NCI-H1105 treated with DMSO at 0.1 percent for 48 hours (cell line): ENCODE measurements at places on chromosomes 5 and 9.

GRCh38 chr5:139082813-139083498 lies 115.2 kb downstream of the SIL1 start:
- DNase-seq = no peak

DNA sequence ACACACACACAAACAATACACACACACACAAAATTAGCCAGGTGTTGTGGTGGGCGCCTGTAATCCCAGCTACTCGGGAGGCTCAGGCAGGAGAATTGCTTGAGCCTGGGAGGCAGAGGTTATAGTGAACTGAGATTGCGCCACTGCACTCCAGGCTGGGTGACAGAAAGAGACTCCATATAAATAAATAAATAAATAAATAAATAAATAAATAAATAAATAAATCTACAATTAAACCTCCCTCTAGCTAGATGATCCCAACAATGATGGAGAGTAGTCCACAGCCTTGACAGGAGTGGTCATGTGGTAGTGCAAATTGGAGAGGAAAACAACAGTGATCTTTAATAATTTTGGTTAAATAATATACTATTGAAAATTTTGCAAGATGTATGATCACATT lies 1739.0 kb upstream of the C9orf72 start:
- DNase-seq = no peak

DNA sequence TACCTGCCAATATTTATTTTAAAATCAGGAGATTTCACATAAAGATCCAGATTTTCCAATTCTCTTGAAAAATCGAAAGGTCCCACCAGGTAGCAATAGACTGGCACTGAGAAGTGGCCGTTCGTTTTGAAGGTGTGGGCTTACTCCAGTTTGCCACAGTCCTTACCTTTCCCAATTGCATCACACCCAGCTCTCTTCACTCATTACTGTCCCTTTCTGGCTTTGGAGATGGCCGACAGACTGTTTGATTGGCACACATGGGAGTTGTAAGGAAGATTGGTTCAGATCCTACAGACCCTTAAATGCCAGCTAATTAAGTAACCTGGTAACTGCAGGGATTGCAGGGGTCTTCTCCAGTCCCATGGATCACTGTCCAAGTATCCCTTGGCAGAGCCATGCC lies 68.7 kb upstream of the LARP1 start:
- DNase-seq = no peak

GRCh38 chr5:90569084-90569483 lies 10.5 kb downstream of the ADGRV1 start:
- no peak for DNase-seq

GRCh38 chr5:132369474-132370180 lies at the start of gene SLC22A5:
TSS of gene SLC22A5 (plus strand) at chr5:132369710. CDS start at chr5:132369973, 263 bp downstream.
- peak; percentile 69 for DNase-seq

GRCh38 chr5:41637869-41638268 lies 127.5 kb upstream of the PLCXD3 start:
- DNase-seq = no peak

GRCh38 chr5:153275695-153276094 lies 214.8 kb upstream of the GRIA1 start:
- no peak for DNase-seq
